ENCODE measurements at places on chromosomes 3 and 15.

GRCh38 chr15:25374143-25374542 lies 64.7 kb downstream of the UBE3A start:
- no peak overlapping the region for H3K27ac ChIP-seq
- no peaks in the 10 kb centered on the region for H3K4me1 ChIP-seq
- H3K27me3 ChIP-seq, result no peaks in the 10 kb centered on the region
- no peak overlapping the region for H3K4me3 ChIP-seq
- no peak for DNase-seq
- peaks cover 21% of the 10 kb centered on the region for H3K36me3 ChIP-seq

GRCh38 chr15:35290301-35290721 lies 205.2 kb upstream of the NANOGP8 start:
- H3K4me3 ChIP-seq, result no peak overlapping the region
- DNase-seq, result no peak
- H3K4me1 ChIP-seq, result no peaks in the 10 kb centered on the region
- no peaks in the 10 kb centered on the region for H3K27me3 ChIP-seq
- H3K27ac ChIP-seq, result no peak overlapping the region

DNA sequence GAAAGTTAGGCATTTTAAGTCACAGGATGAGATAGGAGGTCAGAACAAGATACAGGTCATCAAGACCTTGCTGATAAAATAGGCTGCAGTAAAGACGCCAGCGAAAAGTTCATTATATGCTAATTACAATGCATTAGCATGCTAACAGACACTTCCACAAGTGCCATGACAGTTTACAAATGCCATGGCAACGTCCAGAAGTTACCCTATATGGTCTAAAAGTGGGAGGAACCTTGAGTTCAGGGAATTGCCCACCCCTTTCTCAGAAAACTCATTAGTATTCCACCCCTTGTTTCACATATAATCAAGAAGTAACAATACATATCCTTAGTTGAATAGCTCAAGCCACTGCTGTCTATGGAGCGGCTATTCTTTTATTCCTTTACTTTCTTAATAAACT lies 92.7 kb upstream of the PLXND1 start:
- H3K4me3 ChIP-seq, result no peak overlapping the region
- no peak for DNase-seq
- H3K27me3 ChIP-seq, result no peaks in the 10 kb centered on the region
- no peaks in the 10 kb centered on the region for H3K36me3 ChIP-seq

GRCh38 chr3:129927072-129927471 lies 33.6 kb upstream of the TMCC1 start:
- H3K27me3 ChIP-seq, result no peaks in the 10 kb centered on the region
- no peak overlapping the region for H3K4me3 ChIP-seq
- H3K36me3 ChIP-seq, result no peaks in the 10 kb centered on the region
- no peaks in the 10 kb centered on the region for H3K4me1 ChIP-seq
- DNase-seq, result no peak
- no peak overlapping the region for H3K27ac ChIP-seq

DNA sequence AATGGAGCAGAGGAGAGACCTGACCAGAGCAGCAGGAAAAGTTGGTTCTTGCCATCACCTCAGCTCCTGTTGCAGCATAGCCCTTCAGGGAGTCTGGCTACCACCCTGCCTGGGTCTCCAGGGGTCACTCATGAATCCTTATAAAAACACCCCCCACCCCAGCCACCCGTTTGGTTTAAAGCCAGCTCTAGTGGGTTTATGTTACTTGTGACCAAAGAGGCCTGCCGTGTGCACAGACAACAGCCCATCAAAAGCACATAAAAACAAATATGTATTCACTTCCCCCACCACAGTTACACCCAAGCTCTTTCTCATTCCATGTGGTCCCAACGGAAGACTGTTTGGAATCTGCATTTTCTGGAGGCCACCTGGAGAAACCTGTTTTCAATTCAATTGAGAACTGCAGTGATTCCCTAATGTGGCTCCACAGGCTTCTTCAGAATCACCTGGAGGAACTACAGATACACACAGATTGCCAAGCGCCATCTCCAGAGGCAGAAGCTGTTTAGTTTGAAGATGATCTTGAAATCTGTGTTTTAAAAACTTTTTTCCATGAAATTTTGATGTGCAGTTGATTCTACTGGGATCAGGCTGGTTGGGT lies 13.8 kb downstream of the FOXL2 start:
- DNase-seq, result no peak
- H3K36me3 ChIP-seq, result no peaks in the 10 kb centered on the region
- H3K27ac ChIP-seq, result no peak overlapping the region
- peaks cover 18% of the 10 kb centered on the region for H3K27me3 ChIP-seq
- no peaks in the 10 kb centered on the region for H3K4me1 ChIP-seq

All from MM.1S (cell line).